M059J (cell line): ENCODE measurements at places on chromosomes 3 and 15.

- DNase-seq, result no peak
Measured at GRCh38 chr3:8952130-8952529, 11.1 kb downstream of the RAD18 start.

GRCh38 chr15:61091289-61091616 lies 137.8 kb downstream of the RORA start:
- no peak for DNase-seq

- peak; percentile 50 for DNase-seq
Measured at GRCh38 chr3:183317886-183318865, 65.1 kb downstream of the B3GNT5 start.

GRCh38 chr3:260898-261297 lies 64.3 kb downstream of the CHL1 start:
- DNase-seq, result no peak

DNA sequence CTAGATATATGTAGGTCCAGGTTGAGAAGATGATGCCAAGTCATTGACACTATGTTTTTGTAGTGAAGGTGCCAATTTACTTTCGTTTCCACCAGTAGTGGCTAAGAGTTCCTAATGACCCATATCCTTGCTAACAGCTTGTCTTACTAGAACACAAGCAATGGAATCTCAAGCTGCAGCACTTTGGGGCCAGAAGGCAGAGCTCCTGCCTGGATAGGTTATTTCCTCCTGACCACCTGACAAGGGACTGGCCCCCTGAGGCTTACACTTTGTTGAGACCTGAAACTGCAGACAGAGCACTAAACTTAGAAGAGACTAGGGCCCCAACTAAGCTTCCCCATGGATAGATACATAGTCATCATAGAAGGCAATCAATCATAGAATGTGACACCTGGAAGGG lies 11.7 kb downstream of the ONECUT1 start:
- no peak for DNase-seq

GRCh38 chr3:71052716-71053115 lies 530.8 kb downstream of the FOXP1 start:
- no peak for DNase-seq

DNA sequence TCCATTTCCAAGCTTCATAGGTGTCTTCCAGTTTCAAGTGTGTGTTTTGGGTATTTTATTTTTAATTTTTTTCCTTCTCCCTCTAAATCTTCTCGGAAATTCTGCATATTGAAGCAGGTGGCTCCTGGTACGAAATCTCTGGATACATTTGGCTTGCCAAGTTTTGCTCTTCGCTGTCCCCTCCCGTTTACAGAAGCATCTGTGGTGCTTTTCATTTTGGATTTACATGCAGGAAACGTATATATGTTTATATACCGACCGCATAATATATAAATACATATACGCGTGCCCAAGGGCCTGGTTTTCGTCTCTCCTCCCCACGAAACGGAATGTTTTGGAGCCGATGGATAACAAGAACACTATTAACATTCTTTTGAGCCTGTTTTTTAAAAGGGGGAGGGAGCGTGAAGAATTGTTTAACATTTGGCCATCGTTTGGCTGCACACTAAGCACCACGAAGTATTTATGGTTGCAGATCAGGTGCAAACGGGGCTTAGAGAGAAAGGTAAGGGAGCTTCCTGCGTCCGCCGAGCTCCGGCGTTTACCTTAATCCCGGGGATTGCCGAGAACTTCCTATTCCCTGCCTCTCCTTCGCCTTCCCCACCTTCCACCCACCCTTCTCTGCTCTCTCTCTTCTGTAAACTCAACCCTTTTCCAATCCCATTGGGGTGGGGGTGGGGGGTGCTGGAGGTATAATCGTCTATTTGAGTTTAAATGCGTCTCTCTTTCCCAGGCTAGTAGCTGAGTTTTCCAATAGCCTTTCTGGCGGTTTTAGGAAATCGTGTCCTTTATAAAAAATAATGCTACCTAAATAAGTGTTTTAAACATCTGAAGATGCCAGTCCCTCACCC lies 1.1 kb upstream of the NLGN1 start:
- peak; percentile 42 for DNase-seq

- peak; percentile 34 for DNase-seq
Measured at GRCh38 chr3:36904641-36905040, 40.2 kb downstream of the TRANK1 start.

- peak; percentile 25 for DNase-seq
Measured at GRCh38 chr15:49906966-49907365, 212.1 kb downstream of the ATP8B4 start.

GRCh38 chr15:29832709-29833108 lies 10.4 kb upstream of the TJP1 start:
- DNase-seq, result no peak

- no peak for DNase-seq
Measured at GRCh38 chr15:62913246-62913645, 129.3 kb upstream of the TPM1 start.

GRCh38 chr3:169218314-169218983 lies 445.1 kb downstream of the MECOM start:
- peak; percentile 84 for DNase-seq

DNA sequence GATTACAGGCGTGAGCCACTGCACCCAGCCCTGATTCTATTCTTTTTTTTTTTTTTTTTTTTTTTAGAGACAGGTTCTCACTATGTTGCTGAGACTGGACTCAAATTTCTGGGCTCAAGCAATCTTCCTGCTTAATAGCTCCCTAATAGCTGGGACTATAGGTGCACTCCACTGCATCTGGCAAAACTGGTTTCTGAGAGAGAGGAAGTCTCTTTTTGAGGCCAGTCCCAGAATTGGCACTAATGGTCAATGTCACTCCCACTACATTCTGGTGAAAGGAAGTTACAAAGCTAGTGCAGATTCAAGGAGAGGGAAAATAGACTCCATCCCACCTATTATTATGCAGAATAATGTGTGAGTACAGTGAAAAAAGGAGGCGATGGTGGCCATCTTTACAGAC lies 5.8 kb upstream of the TGFBR2 start:
- no peak for DNase-seq

GRCh38 chr3:171614318-171614921 lies 154.2 kb upstream of the TNIK start:
- peak; percentile 10 for DNase-seq

- no peak for DNase-seq
Measured at GRCh38 chr3:25655659-25656058, 9.0 kb downstream of the TOP2B start.

DNA sequence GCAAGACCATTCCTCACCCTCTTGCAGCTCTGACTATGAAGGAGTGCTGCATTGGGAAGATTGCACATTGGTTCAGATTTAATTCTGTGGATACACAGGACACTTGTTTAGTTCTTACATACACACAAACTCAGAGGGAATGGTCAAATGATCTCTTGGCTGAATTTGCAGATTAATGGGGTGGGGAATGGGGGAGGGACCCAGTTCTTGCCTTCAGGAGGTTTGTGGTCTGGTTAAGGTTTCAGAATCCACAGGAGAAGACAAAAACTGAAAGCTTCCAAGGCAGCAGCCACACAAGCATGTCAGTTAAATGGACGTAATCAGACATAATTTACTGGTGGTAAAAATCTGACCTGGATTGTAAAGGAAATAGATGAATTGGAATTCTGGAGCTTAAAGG lies 257.1 kb upstream of the ROPN1 start:
- DNase-seq, result peak; percentile 32

DNA sequence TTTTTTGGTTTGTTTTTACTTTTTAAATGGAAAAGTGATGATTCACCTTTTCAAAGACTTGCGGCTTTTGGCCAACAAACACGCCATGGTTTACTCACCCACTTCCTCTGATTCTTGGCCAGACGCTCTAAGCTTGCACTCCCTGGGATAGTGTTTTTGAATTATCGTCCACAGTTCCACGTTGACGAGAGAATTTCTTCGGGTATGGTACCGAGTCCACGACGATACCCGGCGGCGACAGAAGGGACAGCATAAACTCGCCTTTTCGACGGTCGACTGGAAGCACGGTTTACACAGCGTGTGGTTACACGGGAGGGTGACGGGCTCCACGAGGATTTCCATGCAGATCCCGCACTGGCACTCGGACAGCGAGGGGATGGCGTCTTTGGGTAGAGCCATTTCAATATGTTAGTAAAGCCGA lies 783 bp downstream of the RNF168 start:
- peak; percentile 95 for DNase-seq

GRCh38 chr3:24628523-24629258 lies 134.0 kb upstream of the THRB start:
- no peak for DNase-seq

- no peak for DNase-seq
Measured at GRCh38 chr3:49877716-49878115, 8.0 kb upstream of the CAMKV start.

DNA sequence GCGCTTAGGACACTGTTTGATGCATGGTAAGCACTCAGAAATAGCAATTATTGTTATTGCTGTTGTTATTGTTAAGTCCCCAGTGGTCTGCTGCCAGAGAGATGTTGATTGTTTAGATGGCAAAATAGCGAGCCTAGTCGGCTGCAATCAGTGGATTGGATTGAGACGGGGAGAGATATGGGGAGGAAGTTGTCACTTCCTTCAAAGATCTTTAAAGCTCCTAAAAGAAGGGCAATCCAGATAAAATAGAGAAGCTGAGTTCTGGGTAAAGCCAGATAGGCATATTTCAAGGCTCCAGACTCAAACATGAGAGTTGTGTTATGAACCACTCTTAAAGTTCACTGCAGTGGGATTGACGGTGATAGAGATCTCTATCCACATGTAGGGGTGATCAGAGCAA lies 64.5 kb downstream of the RYR3 start:
- DNase-seq, result no peak

DNA sequence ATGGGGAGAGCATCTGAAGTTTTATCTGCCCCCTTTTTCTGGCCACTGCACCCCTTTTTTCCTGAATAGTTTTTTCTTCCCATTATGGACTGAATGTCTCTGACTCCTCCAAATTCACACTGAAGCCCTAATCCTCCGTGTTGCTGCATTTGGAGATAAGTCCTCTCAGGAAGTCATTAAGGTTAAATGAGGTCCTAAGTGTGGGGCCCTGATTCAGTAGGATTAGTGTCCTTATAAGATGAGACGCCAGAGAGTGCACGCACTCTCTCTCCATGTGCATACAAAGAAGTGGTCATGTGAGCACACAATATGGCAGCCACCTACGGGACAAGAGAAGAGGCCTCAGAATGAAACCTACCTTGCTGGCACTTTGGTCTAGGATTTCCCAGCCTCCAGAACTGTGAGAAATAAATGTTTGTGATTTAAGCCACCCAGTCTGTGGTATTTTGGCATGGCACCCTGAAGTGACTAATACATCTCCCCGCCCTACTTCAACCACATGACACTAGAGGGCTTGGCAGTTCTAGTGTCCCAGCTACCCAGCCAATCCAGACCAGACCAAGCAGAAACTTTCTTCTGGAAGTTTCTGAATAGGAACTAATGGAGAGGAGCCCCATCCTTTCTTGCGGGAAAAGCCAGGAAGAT lies 191.3 kb downstream of the PDE8A start:
- peak; percentile 32 for DNase-seq

DNA sequence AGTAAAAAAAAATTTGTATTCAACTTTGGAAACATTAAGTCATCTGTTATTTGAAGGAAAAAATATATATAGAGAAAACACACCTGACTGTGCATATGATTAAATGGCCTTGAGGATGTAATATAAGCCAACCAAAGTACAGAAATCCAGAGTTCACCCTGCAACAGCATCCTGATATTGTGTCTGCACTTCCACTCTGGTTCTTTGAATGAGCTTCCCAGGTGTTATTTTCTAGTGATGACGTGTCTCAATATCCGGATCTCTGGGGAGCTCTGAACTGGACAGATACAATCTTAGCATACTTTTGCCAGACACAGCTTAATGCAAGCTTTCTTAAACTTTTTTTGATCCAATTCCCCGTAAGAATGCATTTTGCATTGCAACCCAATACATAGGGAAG lies 19.5 kb upstream of the PIK3CB start:
- DNase-seq, result no peak

DNA sequence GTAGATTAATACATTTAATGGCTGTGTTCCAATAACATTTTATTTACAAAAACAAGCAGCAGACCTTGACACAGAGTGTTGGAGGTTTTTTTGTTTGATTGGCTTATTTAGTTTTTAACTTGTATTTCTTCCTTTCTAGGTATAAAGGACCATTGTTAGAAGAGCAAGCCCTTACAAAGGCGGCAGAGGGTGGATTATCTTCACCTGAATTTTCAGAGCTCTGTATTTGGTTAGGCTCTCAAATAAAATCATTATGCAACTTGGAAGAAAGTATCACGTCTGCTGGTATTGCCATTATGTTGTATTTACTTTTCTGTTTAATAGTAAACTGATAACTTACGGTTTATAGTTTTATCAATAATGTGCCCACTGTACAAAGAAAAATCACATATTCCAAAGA lies 10.0 kb downstream of the FAM98B start:
- no peak for DNase-seq

GRCh38 chr3:85255949-85256348 lies 297.2 kb downstream of the CADM2 start:
- no peak for DNase-seq

- DNase-seq, result no peak
Measured at GRCh38 chr15:75651810-75652543, 4.3 kb downstream of the SNX33 start.

DNA sequence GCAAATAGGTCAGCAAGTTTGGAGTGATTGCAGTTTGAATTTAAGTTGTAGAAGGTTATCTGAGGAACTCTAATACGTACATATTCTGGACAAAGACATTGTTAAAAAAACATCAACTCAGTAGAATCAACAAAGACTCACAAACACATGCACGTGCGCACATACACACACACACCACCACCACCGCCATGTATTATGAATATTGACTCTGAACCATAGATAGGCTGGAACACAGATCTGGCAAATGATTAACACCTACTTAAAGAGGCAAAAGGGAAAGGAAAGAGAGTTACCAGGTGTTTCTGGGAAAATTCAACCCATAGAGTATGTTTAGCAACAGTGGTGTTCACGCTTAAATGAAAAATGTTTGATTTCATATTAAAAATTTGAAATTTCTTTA lies 334.2 kb upstream of the ALCAM start:
- DNase-seq, result no peak

GRCh38 chr3:11085093-11085840 lies 69.0 kb upstream of the HRH1 start:
- peak; percentile 17 for DNase-seq

- DNase-seq, result no peak
Measured at GRCh38 chr15:69612112-69612511, 159.5 kb downstream of the RPLP1 start.

- peak; percentile 90 for DNase-seq
Measured at GRCh38 chr3:123066896-123067688, at the start of gene PDIA5. PDIA5 (plus strand) TSS chr3:123067025; CDS start chr3:123067165, 140 bp downstream.
